NCI-H1092 treated with DMSO at 0.1 percent for 48 hours (cell line): ENCODE measurements at places on chromosomes 16 and 17.

GRCh38 chr17:8912084-8912981, 44.9 kb upstream of the PIK3R6 start:
- DNase-seq = no peak

- no peak for DNase-seq
Observed at GRCh38 chr17:48441231-48441711, 11.3 kb upstream of the SKAP1 start.

GRCh38 chr17:74680213-74680612, 32.5 kb downstream of the CD300LF start:
- no peak for DNase-seq

DNA sequence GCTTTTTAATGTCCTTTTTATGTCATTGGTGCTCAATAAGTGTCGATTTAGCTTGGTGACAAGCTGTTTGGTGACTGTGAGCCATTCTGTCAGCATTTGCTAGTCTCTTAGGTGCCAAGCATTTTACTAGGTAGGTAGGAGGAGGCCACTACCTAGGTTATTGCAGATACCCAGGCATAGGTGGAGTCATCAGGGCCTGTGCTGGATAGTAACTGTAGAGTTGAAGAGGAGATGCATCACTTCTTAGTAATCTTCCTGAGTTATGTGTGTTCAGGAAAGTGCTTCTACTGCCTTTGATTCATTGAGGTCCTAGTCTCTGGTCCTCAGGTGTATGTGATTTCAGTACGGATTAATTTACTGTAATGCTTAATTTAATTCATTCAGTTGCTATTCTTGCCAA, 17.7 kb downstream of the USP10 start:
- no peak for DNase-seq

GRCh38 chr16:9706217-9706836, 475.9 kb downstream of the GRIN2A start:
- DNase-seq = no peak

DNA sequence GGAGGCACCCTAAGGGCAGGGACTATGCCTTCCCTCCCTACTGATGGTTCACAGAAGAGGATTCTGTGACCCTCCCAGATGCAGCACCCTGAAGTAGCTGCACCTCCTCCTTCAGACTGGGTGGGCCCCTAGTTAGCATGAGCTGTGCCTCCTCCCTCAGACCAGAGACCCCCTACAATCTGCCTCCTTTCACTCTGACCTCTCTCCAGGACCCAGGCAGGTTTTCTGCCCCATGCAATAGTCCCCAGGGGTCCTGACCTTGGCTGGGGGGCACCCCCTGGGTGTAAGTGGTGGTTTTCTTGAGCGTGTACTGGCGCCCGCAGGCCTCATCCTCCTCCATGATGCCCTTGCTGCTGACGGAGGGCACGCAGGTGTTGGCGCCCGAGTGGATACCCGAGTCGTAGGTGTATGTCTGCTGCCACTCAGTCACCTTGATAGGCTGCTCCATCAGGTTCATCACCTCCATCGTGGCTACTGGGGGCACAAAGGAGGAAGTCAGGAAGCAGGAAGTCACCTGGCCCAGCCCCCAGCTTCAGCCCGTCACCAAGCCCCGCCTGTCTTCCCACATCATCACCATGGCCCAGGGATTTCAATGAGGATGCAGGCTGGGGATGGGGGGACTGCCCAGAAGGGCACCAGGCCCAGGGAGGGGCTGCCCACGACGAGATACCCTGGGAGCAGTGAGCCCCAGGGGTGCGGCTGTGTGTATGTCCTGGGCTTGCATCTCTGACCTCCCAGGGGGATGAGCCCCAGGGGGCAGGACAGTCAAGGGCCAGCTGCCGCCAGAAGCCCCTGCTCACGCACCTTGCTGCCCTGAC, 14.9 kb downstream of the JUP start:
- DNase-seq = no peak

- DNase-seq = no peak
Observed at GRCh38 chr17:46879101-46879500, 27.7 kb downstream of the WNT9B start.

GRCh38 chr17:45353043-45353442, 36.2 kb upstream of the MAP3K14 start:
- DNase-seq = no peak

DNA sequence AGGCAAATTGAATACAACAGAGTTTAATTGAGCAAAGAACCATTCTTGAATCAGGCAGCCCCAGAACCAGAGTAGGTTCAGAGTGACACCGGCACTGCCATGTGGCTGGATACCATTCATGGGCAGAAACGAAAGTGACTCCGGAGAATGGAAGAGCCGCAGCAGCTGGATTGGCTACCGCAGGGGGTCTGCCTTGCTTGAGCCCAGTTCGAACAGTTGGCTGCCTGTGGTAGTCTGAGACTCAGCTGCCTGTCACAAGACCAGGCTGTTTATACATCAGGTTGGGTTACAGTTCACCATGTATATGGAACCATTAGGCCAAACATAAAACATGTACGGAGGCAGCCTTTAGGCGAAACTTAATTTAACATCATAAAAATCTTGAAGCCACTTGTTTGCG, 205.2 kb upstream of the CHMP6 start:
- peak; percentile 89 for DNase-seq
